ENCODE measurements at places on chromosomes 4 and X. TPM values are rescaled to one million over a fixed set of nuclear protein-coding genes. Genes with fewer than 3 reads are reported as not detected.
A peak's percentile ranks its signal among the peaks of the same experiment; 100 is the strongest.

DNA sequence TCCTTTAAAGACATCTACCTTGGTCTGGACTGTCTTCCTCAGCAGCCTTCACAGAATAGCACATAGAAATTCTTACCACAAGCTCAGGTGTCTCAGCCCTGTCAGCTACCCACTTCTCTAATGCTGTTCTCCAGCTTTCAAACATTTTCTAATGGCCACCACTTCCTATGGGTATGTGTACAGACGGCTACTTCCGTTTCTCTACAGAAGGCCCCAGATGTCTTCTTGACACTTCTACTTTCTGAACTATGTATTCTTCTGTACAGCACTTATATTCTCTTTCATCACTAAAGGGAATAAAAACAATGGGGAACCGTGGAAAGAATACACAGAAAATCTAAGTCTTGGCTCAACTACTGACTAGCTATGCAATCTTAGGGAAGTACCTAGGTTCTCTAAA lies 13.3 kb downstream of the OPHN1 start:
- H3K4me3 ChIP-seq = no peak overlapping the region
- H3K27ac ChIP-seq = no peak overlapping the region
- peaks cover 25% of the 10 kb centered on the region for H3K4me1 ChIP-seq
- no peaks in the 10 kb centered on the region for H3K27me3 ChIP-seq
- no peak for DNase-seq
- no peaks in the 10 kb centered on the region for H3K36me3 ChIP-seq

DNA sequence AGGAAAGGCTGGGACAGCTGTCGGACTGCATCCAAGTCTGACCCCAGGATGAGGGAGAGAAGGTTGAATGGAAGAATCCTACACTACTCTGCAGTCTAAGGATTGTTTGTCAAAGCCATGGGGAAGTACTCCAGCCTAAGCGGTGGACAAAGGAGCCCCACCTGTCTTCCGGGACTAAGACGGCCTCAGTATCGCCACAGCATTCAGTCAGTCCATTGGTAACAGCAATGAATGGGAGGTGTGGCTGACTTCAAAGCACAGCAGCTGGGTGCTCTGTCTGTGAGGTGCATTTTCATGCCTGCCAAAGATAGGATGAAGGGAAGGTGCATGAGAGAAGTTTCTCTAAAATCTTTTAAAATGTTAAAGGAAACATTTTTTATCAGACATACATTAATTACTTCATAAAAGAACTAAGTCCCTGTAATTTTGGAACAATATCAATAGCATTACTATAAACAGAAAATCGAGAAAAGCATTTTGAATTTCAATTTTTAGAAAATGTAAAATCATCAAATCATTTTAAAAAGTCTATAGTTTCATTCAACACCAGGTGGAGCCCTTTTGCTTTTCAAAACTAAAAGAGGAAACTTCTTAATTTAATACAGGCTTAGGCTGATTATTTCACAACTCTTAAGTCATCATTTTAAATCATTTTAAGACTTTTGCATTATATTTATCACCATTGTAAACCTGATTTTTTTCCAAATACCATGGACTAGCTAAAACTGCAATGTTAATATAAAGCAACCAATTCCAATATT lies 27.6 kb upstream of the INTU start:
- peaks cover 4% of the 10 kb centered on the region for H3K27me3 ChIP-seq
- no peak overlapping the region for H3K27ac ChIP-seq
- no peaks in the 10 kb centered on the region for H3K4me1 ChIP-seq
- H3K4me3 ChIP-seq = no peak overlapping the region
- H3K36me3 ChIP-seq = no peaks in the 10 kb centered on the region

The DCAF8L2 gene
- total RNA-seq = not detected

The BLOC1S4 gene
- total RNA-seq = 9.0 TPM

The CNKSR2 gene
- total RNA-seq = 4.6 TPM

DNA sequence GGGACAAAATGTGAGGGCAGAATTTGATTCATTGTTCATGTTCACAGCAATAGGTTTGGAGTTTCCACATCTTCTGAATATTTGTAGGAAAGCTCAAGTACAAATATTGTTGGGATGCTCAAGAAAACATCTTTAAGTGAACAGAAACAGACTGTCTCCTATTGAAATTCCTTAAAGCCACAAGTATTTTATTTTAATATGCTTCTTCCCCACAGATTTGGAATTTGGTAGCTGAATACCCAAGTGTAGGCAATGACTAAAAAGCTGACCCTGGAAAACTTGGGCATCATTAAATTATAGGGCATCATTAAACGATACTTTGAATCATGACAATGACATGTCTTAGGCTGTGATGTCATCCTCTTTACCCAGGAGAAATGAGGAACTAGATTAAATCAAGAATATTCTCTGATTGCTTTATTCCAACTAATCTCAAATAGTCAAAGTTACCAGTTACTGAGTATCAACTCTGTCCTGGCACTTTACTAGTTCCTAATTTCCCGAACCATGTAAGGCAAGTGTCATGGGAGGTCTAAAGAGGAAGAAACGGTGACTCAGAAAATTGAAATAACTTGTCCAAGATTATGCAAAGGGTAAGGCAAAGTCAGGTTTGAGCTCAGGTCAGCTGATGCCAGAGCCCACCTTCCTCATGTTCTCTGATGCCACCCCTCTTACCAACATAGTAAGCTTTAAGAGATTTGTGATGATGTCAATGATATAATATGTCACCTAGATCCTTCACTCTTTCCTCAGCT lies 223.1 kb upstream of the LEF1 start:
- no peaks in the 10 kb centered on the region for H3K4me1 ChIP-seq
- no peak overlapping the region for H3K27ac ChIP-seq
- DNase-seq = no peak
- no peak overlapping the region for H3K4me3 ChIP-seq
- H3K27me3 ChIP-seq = no peaks in the 10 kb centered on the region

DNA sequence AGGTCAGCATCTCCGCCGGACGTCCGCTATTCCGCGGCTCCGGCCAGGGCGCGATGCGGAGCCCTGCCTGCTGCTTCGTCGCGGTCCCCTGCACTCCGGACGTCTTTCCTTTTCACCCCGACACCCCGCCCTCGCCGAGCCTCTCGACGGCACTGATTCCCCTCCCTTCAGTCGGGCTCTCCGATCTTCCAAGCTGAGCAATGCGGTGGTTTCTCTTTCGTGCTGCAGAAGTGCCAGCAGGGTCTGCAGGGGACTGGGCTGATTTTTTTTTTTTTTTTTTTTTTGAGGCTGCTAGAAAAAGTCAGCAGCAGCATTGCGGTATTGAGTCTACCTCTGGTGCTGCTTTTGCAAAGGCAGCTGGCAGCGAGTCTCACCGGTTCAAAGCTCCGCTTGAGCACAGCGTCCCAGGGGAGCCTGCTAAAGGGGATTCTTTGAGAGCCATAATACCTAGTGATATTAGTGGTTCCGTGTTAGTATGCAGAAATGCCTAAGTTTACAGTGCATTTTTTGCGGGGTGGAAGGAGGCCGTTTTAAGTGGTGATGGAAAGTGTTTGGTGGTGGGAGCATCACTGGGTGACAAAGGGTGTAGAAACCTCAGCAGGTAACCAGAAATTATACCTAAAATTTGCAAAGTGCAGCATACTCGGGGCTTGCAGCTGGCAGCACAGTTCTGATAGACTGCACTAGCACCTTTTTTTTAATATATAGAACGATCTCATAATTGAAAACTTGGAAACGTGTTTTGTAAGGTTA lies 969 bp downstream of the STIM2 start:
- peak overlapping the region; percentile 97 for H3K27ac ChIP-seq
- H3K4me3 ChIP-seq = peak overlapping the region; percentile 79
- DNase-seq = peak; percentile 86
- no peaks in the 10 kb centered on the region for H3K27me3 ChIP-seq

The TLR6 gene
- total RNA-seq = 12.4 TPM

The PNCK gene
- total RNA-seq = not detected

DNA sequence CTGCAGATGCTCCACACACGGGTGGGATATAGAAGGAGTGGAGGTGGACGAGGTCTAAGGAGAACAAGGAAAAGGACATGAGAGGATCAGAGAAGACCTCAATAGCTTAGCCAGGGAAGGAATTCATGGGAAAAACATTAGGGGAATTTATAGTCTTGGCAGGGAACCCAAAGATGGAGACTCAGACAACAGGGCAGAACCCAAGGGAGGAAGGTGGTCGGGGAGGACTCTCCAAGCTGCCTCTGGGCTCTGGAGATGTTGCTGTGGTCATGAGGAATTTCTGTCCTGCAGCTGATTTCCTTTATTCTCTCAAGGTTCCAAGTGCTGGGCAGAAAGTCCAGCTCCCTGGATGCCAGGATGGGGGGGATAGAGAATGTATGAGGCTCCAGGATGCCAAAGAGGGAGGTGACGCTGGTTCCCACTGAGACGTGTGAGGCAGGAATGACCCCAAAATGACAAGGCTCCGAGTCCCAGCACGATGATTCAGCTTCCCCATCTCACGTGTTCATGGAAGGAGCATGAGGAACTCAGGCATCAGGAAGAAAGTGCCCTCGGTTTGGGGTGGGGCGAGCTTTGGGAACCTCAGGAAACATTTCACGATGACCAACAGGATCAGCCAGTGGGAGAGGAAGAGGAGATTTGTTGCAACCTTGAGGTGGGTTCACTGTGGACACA lies 57.0 kb upstream of the PPP2R3B start:
- no peak for DNase-seq
- H3K27me3 ChIP-seq = peaks cover 4% of the 10 kb centered on the region
- no peak overlapping the region for H3K27ac ChIP-seq
- no peaks in the 10 kb centered on the region for H3K4me1 ChIP-seq
- no peaks in the 10 kb centered on the region for H3K36me3 ChIP-seq

DNA sequence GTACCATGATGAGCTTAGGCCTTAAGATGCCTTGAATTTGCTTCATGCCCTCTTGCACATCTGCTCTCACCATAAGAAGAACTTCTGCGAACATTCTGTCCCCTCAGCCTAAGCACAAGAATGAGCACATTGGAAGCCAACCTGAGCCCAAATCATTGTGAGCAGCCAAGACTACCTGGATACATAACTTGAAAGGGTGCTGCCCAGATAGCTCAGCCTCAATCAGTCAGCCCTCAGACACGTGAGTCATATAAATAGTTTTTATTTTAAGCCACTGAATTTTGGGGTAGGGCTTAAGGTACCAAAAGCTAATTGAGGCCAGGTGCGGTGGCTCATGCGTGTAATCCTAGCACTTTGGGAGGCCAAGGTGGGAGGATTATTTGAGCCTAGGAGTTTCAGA lies 27.5 kb upstream of the BBS12 start:
- H3K4me3 ChIP-seq = no peak overlapping the region
- no peaks in the 10 kb centered on the region for H3K27me3 ChIP-seq
- H3K4me1 ChIP-seq = no peaks in the 10 kb centered on the region
- DNase-seq = no peak

GRCh38 chrX:114017086-114017485 lies 566.8 kb upstream of the HTR2C start:
- no peak for DNase-seq
- no peaks in the 10 kb centered on the region for H3K4me1 ChIP-seq
- H3K27me3 ChIP-seq = no peaks in the 10 kb centered on the region
- H3K27ac ChIP-seq = no peak overlapping the region

DNA sequence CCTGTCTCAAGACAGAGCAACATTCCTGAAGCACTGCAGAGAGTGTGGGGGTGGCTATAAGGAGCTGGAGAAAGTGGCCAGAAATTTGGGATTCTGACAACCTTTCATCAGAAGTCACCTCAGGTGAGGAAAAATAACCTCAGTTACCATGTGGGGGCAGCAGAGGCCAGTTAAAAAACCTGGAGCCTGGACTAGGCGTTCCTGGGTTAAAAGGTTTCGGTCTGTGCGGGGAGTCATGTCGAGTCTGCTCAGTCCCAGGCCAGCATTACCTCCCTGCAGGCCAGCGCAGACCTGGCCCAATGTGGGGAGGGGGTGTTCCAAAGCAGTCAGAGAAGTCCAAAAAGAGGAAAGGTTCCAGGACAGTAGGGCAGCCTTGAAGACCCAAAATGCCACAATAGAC lies 10.9 kb upstream of the NALF2 start:
- no peaks in the 10 kb centered on the region for H3K36me3 ChIP-seq
- no peak overlapping the region for H3K4me3 ChIP-seq
- H3K27me3 ChIP-seq = no peaks in the 10 kb centered on the region

DNA sequence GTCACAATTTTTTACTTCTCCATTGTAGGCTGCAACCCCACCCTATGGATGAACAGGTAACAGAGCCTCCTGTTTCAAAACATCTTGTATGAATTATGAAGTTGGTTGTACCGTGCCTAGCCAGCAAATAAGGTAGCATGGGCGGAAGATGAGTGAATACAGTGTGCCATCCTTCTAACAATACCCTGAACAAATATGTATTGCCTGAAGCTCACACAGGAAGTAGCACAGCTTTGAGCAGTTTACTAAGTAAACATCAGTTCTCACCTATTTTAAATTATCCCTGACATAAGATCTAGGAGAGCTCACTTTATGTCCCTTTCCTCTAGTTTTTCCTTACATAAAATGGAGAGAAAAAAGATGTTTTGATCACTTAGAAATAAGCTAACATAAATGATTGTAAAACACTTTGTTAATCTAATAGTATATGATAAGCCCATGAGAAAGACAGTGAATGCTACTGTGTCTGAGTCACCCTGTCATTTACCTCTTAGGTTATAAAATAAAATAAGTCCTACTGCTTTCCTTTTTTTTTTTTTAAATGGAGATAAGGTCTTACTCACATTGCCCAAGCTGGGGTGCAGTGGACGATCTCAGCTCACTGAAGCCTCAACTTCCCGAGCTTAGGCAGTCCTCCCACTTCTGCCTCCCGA lies 36.6 kb downstream of the GRSF1 start:
- no peak overlapping the region for H3K4me3 ChIP-seq
- H3K27ac ChIP-seq = no peak overlapping the region
- no peak for DNase-seq
- peaks cover 36% of the 10 kb centered on the region for H3K36me3 ChIP-seq

The DBET gene
- total RNA-seq = not detected

The JCHAIN gene
- total RNA-seq = 191 TPM

The SLIT2 gene
- total RNA-seq = 91.8 TPM

The DRP2 gene
- total RNA-seq = not detected

DNA sequence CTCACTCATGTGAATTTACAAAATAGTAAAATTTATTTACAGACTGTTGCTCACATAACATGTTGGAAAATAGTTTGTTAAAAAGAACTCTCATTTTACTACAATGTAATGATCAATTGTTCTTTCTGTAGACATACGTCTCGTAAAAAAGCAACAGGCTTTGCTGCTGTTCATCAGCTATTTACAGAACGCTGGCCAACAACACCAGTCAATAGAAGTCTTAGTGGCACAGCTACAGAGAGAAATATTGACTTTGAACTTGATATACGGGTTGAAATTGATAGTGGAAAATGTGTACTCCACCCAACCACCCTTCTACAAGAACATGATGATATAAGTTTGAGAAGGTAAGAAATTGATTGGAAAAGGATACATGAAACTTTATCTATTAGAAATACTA lies 47.6 kb upstream of the ADAD1 start:
- DNase-seq = no peak
- H3K4me1 ChIP-seq = no peaks in the 10 kb centered on the region
- no peak overlapping the region for H3K27ac ChIP-seq
- peaks cover 85% of the 10 kb centered on the region for H3K36me3 ChIP-seq

The NAP1L5 gene
- 3.0 TPM for total RNA-seq

- no peak for DNase-seq
- no peaks in the 10 kb centered on the region for H3K27me3 ChIP-seq
- no peak overlapping the region for H3K4me3 ChIP-seq
Observed at GRCh38 chr4:189440716-189441115, 500.0 kb upstream of the FRG1 start.

GRCh38 chrX:26613956-26614355 lies 398.0 kb downstream of the MAGEB5 start:
- H3K27me3 ChIP-seq = no peaks in the 10 kb centered on the region
- H3K4me3 ChIP-seq = no peak overlapping the region
- no peaks in the 10 kb centered on the region for H3K36me3 ChIP-seq
- no peak overlapping the region for H3K27ac ChIP-seq
- H3K4me1 ChIP-seq = no peaks in the 10 kb centered on the region

All from lower lobe of right lung (tissue), 2 donors.